ENCODE measurements at places on chromosomes 12 and 14.

GRCh38 chr12:13135371-13136178, 32.1 kb upstream of the GSG1 start:
- DNase-seq = no peak

DNA sequence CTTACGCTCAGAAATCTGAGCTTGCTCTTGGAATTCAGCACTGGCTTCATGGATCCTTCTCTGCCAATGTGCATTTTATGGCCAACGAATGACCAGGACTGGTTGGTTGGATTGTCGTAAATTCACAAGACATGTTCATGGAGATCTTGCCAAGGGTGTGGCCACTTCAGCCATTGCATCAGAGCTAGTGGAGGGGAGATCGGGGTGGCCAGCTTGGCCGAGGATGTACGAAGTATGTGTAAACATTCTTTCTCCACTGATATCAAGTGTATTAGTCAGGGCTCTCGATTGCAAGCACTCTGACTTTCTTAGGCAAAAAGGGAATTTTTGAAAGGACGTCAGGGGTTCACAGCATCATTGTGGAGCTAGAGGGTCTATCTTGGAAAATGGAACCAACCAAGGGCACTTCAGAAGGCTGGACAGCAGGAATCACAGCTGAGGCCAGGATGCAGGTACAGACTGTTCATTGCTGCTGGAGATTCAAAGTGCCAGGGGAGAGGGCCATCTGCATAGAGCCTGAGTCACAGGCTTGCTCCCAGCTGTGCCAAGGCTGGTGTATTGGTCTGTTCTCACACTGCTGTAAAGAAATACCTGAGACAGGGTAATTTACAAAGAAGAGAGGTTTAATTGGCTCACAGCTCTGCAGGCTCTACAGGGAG, 32.9 kb upstream of the ADGRD1 start:
- DNase-seq = no peak

DNA sequence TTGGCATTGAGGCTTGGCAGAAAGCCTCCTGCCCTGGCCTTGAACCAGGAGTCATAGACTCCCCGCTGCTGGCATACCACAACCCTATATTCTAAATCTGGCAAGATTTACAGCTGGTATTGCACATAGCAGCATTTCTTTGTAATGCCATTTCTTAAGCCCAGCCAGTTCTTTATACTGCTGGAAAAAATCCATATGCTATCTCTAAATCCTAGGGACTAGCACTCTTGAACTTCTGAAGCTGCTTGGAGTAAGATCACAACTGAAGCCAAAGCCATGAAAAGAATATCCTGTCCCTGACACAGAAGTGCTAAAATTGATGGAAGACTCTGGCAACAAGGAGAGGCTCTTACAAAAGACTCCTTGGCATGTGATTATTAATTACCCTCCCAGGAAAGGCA, 89.3 kb downstream of the KCNC2 start:
- no peak for DNase-seq

DNA sequence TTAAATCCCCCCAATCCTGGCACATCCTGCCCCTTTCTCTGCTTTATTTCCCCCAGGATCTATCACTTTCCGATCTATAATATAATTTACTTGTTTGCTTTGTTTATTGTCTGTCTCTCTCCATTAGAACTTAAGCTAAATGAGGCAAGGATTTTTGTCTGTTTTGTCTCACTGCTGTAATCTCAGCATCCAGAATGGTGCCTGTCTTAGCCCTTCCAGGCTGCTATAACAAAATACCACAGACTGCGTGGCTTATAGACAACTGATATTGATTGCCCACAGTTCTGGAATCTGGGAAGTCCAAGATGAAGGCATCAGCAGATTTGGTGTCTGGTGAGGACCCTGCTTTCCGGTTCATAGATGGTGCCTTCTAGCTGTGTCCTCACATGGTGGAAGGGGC, 65.2 kb downstream of the VWF start:
- no peak for DNase-seq

DNA sequence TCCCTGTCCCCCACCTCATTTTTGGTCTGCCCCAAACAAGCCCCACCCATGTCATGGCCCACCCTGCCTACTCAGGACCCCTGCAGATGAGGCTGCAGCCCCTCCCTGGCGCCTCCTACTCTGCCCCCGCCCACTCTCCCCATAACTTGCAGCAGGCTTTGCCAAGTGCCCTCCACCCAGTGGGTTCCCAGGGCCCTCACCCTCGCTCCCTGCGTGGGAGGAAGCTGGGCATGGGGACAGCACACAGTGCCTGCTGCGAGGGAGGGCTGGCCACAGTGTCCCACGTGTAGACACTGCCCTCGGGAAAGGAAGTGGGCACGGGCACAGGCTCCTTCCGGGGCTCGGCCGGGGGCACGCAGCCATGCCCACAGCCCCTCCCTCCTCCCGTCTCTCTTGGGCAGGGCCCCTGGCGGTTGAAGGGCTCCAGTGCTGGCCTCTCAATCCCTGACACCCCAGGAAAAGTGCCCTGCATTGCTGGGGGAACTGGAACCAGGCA, 9.4 kb downstream of the AKT1 start:
- no peak for DNase-seq

DNA sequence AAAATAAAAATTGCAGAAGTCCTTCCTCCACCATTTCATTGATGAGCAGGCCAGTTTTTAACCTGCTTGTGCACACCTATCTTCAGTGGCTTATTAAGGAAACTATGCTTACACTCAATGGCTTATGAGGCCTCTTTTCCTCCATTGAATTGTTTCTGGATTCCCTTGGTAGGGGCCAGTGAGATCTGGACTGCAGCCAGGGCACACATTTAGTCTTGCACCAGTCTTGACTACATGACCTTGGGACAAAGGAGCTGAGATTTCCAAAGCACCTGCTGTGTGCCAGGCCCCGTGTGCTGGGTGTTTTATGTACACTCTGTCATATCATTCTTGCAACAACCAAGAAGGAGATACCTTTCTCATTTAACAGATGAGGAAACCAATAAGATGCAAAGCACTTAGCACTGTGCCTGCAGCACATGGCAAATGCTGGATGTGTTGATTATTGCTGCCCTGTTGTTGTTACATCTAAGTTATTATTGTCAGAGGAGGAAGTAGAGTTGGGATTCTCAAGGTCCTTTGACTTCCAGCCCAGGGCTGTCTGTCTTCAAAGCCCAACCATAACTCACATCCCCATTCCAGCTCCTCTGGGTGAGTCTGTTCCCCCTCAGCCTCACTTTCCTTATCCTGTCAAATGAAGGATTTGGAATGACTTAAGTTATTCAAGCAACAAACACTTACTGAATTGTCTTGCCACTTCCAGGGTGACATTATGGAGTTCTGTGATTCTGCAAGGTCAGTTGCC, 31.6 kb upstream of the RIN3 start:
- no peak for DNase-seq

GRCh38 chr14:73824127-73824526, 27.5 kb upstream of the PTGR2 start:
- no peak for DNase-seq

All from H1 (cell line).